ENCODE measurements at places on chromosomes 5 and 9. TPM values are rescaled to one million over a fixed set of nuclear protein-coding genes. Genes with fewer than 3 reads are reported as not detected.

GRXCR2 gene
- polyA plus RNA-seq, result not detected

SLC6A18 gene
- not detected for polyA plus RNA-seq

RLN1 gene
- polyA plus RNA-seq, result 0.18 TPM

GABBR2 gene
- polyA plus RNA-seq, result not detected

Measured in adipose tissue (tissue), 3 donors.